ENCODE measurements at places on chromosomes 11 and 22. TPM values are rescaled to one million over a fixed set of nuclear protein-coding genes. Genes with fewer than 3 reads are reported as not detected.

- DNase-seq = peak; percentile 72
Measured at GRCh38 chr11:95516786-95517185, 272.8 kb downstream of the FAM76B start.

Gene FAM89B
- 40.8 TPM for polyA plus RNA-seq

Gene SLC17A6
- polyA plus RNA-seq = not detected

Gene MCHR1
- polyA plus RNA-seq = 3.1 TPM

DNA sequence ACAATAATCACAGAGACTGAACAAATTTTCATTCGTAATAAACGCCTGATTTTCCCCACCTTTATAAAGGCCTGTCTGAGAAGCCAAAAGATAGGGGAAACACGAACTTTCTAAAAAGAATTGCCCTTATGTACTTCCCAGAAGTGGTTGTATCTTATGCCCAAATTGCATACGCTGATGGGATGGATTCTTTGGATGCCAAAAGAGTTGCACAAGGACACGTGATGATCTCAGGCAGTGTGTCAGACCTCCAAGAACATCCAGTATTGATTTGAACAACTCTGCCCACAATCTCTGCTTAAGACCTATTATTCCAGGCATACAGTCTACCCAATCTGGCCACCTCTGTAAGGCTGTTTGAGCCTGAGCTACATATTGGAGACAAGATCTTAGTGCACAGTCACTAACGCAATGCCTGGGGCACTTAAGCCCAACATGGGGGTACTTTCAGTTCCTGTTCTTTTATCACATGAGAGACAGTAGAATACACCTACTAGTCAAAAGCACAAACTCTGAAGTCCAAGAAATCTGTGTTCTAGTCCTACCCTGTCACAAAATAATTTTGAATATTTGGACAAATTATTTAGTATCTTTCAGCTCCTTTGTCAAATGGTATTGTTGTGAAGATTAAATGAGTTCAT, 38.9 kb downstream of the OR10A6 start:
- DNase-seq = peak; percentile 63

DNA sequence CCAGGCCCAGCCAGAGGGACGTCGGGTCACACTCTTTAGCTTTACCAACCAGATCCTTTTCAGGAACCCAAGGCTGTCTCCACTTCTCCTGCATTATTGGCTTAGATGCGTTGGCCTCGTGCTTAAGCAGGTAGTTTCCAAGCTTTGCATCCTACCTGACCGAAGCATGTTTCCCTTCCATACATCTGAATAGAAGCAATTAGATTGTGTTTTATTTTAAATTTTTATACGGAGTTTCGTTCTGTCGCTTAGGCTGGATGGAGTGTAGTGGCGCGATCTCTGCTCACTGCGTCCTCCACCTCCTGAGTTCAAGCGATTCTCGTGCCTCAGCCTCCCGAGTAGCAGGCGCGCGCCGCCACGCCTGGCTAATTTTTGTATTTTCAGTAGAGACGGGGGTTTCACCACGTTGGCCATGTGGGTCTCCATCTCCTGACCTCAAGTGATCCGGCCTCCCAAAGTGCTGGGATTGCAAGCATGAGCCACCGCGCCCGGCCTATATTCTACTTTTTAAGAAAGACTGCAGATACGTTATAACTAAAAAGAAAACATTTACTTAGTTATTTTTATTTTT, 677 bp downstream of the DYNC2H1 start:
- no peak for DNase-seq

Gene RASSF7
- polyA plus RNA-seq = 2.5 TPM

DNA sequence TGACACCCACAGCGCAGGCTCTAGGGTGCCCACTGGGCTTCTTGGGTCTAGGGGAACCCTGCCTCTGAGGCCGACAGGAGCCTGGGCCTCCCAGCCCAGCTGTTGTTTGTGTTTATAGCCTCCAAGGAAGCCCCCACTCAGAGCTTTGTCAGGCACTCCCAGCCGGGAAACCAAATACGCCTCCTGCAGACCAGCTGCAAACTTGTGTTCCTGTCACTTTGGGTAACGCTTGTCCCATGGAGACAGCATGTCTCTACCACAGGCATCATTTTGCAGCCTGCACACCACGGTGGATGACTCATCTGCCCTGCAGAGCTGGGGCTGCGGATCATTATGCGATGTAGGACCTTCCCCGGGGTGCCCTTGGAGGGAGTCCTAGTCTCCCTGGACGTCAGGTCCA, 40.6 kb upstream of the CRYBB3 start:
- DNase-seq = no peak

Gene TMEM151A
- polyA plus RNA-seq = not detected

- DNase-seq = no peak
Measured at GRCh38 chr11:60767388-60767811, 10.7 kb downstream of the MS4A15 start.

DNA sequence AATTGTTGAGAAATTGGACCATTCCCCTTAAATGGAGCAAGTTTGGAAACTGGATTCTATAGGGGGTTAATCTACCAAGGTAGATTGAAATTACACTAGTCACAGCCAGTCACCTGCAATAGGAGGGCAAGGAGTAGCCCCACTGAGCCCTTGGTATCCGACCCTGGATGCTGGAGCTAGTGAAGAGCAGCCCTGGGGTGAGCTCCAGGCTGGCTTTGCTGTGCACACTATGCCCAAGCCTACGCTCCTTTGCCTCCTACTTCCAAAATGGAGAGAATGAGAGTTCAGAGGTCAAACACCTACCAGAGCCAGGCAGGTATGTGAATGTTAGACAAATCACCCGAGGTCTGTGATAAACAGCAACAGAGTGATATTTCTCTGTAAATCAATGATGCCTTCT, 23.7 kb downstream of the SNU13 start:
- no peak for DNase-seq

DNA sequence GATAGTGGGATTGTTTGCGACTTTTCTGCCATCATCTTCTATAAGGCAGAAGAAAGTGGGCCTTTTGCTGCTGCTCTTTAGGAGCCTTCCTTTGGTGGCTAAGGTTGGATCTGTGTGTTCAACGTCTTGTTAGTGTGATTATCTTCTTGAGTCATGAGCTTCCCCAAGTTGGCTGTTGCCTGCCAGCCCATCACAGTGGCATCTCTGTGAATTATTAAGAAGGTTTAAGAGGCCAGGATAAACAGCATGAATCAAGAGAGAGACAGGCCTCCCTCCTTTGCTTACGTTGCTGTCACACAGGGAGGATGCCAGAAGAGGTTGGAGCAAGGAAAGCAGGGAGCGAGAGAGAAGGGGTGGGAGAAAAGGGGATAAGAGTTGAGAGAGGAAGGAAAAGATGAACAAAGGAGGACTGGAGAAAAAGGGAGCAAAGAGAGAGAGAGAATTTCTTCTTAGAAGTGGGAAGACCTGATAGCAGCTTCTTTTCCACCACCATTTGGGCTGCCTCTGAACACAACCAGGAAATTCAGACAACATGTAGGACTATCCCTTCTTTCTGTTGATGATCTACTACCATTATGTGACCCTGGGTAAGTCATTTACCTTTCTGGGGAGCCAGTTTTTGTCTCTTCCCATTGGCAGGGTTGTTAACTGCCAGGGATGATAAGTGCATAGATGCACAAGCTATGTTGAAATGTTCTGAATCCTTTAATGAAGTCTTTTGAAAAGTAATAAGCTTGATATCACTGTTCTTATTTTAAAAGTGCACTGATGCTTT, 126.5 kb downstream of the NAV2 start:
- no peak for DNase-seq

- DNase-seq = peak; percentile 18
Measured at GRCh38 chr11:119518746-119519730, 96.1 kb upstream of the THY1 start.

- no peak for DNase-seq
Measured at GRCh38 chr11:100759106-100759505, 72.0 kb downstream of the ARHGAP42 start.

Gene TUG1
- polyA plus RNA-seq = 129 TPM

GRCh38 chr11:134756811-134757540, 344.9 kb upstream of the B3GAT1 start:
- DNase-seq = no peak

Gene DDI1
- polyA plus RNA-seq = not detected

- no peak for DNase-seq
Measured at GRCh38 chr11:15720460-15720859, 605.7 kb downstream of the INSC start.

DNA sequence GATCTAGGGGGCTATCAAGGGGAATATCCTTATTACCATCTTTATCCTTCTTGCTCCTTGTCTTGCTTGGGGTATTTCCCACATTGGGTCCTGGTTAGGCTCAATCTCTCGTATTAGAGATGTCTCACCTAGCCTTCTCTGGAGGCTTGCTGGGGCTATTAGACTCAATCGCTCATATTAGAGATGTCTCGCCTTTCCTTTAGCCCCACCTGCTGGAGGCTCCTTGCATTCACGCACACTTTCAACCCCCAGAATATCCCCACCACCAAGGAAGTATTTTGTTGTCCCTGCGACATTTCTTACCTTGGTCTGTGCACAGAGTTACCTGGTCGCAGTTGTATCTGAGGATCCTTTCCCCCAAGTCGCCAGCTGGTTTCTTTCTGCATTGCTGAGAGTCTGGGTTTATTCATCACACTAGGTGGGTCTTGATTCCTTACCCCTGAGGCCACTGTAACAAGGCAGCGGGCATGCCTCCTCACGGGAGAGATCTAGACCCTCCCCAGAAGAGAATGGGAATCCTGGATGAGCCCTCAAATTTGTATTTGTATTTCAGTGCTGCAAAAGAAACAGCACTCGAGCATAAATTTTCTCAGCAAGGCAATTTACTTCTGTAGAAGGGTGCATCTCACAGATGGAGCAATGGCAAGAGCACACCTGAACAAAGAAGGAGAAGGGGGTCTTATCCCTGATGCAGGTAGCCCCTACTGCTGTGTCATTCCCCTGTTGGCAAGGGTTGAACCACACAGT, 15.9 kb upstream of the HYLS1 start:
- DNase-seq = no peak

- no peak for DNase-seq
Measured at GRCh38 chr11:56474729-56475235, 1.6 kb upstream of the OR5M3 start.

GRCh38 chr11:35812828-35813227, 131.0 kb upstream of the LDLRAD3 start:
- no peak for DNase-seq

Gene SPON1
- 0.53 TPM for polyA plus RNA-seq

DNA sequence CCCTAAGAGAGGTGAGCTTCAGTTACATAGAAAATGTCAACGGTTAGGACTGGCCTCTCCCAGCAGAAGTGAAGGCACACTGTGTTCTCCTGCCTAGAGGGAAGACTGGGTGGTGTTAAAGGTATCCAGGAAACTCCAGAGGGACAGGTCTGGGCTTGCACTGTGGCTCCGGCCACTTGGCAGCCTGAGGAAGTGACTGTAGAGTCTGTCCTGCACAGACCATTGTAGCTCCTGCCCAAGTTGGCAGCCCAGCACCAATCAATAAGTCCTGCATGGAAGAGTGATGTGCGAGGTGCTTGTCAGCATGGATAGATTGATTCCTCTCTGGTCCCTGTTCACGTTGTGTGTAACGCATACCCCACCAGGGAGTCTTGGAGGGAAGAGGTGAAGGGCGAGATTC, 284.8 kb downstream of the TENM4 start:
- DNase-seq = no peak

Gene UVRAG
- 11.6 TPM for polyA plus RNA-seq

DNA sequence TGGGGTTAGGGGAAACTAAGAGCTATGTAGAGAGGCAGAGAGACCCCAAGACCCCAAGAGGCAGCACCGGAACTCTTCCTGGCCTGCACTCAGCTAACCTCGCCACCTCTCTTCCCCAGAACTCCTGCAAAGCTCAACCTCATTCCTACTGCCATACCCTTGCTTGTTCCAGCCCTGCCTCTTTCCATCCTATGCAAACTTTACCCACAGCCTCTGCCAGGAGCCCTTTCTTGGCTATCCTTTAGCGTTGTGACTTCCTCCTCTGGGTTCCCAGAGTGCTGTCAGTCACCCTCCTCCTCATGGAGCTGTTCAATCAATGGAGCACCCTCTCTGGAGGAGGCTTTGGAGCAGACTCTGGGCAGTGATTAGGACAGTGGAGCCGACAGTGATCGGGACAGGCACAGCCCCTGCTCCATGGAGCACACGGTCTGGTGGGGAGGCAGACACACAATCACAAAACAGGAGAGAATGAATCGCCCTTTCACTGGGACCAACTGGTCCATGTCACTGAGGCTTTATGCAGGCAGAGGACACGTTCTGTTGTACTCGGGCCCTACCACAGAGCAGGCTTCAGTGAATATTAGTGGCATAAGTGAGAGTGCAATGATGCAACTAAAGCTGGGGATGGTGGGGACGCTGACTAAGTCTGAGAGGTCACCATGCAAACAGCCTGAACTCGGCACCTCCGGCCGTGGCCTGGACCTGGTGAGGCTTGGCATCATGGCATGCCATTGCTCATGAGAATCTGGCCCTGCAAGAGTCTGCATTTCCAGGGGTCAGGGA, 24.6 kb upstream of the P2RY2 start:
- no peak for DNase-seq

Gene CELSR1
- polyA plus RNA-seq = 0.14 TPM

GRCh38 chr11:73345481-73346160, 30.6 kb upstream of the RELT start:
- DNase-seq = no peak

GRCh38 chr11:128210148-128210940, 377.0 kb downstream of the ETS1 start:
- peak; percentile 72 for DNase-seq

Data from AG04450 (cell line).